ENCODE measurements at places on chromosomes 4 and X. TPM values are rescaled to one million over a fixed set of nuclear protein-coding genes. Genes with fewer than 3 reads are reported as not detected.

The SPIN2A gene
- 0.22 TPM for total RNA-seq

DNA sequence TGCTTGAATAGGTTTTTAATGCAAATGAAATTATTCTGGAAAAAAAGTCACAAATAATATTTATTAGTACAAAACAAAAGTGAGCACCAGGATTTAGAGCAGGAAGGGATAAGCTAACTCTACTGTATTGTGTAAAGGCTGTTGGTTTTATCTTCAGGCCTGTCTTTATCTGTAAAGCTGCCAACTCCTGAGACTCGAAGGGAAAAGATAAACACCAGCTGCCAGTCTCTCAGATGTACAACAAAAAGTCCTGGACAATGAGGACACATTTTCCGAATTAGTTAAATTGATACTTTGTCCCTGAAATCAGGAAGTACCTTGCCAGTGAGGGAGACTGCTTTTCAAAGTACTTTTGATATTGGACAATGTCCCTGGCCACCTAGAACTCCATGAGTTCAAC lies 8.8 kb downstream of the DDX60 start:
- DNase-seq: no peak

DNA sequence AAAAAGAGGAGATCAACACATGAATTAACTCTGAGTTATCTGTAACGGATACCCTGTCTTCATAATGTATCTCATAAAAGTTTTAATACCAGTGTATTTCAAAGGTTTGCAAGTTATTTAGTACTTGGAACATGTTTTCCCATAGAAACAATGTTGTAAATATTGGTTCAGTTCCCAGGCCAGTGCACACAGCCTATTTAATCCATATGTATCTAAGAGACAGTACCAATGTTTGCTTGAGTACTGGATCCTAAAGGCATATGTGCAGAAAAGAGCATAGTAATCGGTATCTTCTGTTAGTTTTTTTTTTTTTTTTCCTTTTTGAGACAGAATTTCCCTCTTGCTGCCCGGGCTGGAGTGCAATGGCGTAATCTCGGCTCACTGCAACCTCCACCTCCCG lies 46.1 kb downstream of the SLIT2 start:
- no peak for DNase-seq

The SUPT20HL1 gene
- total RNA-seq: not detected

The CT45A5 gene
- not detected for total RNA-seq

- DNase-seq: no peak
Observed at GRCh38 chr4:47891928-47892327, 22.5 kb downstream of the NFXL1 start.

DNA sequence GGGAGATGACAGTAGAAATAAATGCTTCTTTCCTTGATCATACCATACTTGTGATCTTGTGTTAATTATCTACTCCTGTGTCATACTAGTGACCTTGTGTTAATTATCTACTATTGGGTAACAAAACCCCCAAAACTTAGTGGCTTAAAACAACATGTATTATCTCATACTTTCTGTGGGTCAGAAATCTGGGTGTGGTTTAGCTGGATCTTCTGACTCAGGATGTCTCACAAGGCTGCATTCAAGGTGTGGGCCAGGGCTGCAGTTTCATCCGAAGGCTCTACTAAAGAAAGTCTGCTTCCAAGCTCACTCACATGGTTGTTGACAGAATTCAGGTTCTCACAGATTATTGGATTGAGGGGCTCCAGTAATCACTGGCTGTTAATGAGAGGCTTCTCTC lies 70.3 kb upstream of the NDP start:
- no peak for DNase-seq

- DNase-seq: no peak
Observed at GRCh38 chr4:87240341-87240740, 19.9 kb upstream of the KLHL8 start.

DNA sequence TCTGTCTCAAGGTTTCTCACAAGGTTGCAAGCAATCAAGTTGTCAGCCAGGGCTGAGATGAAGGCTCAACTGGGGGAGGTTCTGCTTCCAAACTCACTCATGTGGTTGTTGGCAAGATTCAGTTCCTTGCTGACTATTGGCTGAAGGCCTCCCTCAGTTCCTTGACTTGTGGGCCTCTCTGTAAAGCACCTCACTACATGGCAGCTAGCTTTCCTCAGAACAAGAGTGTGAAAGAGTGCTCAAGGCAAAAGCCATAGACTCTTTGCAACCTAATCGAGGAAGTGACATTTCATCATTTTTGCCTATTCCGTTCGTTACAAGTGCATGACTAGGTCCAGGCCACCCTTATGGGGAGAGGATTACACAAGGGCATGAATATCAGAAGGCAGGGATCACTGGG lies 52.0 kb downstream of the CXorf58 start:
- DNase-seq: no peak

DNA sequence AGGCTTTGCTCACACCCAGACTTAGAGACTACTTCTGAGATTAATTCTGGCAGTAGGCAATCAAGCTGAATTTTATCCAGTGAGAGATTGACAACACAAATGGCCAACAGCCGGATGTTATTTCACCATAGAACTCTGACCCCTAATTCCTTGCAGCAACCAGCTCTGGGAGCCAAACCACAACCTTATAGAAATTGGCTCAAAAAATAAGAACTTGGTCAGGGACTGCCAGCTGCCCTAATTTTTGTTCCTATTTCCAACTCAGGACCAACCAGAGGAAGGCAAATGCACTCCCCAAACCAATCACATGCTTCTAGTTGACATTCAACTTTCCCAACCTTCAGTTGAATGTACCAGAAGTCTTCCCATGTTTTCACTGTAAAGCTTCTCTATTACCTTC lies 269.7 kb downstream of the HS3ST1 start:
- no peak for DNase-seq

All from left ventricle myocardium superior (tissue), 1 donor.